ENCODE measurements at places on chromosomes 2 and 18.

DNA sequence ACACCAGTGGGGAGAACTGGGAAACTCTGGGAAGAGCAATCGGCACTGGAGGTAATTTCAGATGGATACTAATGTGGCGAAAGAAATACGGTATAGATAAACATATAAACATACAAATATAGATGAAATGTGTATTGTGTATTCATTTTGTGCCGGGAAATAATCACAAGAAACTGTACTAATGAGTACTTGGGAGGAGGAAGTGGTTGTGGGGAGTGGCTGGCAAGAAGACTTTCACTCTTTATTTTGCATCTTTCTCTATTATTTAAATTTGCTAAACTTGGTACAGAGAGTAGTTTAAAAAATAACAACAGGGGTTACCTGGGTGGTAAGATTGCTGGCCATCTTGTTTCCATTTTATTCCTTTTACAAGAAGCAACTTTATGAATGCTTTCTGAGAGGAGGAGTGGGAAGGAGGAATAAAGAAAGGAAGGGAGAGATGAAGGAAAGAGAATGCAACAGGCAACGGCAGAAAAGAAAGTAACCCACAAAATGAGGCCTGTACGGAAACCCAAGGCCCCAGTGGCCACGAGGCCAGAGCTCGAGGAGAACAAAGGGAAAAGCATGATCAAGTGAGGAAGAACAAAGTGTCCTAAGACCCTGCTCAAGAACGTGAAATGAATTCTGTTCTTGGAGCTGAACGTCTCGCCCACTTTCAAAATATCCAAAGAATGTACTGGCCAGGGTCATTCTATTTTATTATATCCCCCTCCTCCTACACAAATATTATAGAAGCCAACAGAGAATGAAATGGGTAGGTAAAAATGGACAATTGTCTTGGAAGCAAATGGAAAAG is 45.2 kb downstream of the FAM178B start:
- DNase-seq: peak; percentile 76

DNA sequence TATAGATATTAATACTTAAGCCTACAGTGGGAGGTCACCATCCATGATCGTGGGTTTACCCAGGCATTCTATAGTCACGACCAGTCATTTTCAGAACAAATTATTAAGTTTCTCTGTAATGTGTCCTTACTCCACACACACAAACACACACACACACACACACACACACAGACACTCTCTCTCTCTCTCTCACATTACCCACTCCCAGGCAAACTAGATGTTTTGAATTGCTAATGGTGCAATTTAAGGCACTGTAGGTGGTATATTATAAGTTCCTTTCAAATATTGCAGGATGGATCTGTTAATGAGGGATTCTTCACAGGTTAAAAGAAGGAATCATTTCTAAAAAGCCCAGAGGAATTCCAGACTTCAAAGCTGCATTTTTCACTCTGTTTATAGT is 657.8 kb downstream of the MBD2 start:
- no peak for DNase-seq

DNA sequence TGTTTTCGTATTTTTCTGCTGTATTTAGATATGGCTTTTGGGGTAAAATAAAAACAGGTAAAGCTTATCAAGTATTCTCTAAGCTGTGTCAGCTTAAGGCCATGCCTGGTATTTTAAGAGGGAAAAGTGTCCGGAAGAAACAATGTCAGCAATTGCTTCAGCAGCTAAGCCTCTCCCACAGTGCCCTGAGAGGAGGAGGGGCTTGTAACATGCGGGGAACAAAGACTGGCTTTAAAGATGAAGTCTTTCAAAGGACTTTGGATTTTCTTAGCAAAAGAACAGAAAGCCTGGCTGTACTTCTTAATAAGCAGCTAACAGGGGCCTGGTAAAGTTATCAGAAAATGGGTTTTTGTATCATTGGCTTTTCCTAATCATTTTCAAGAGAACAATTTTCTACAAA is 102.8 kb downstream of the PXDN start:
- no peak for DNase-seq

- DNase-seq: no peak
Observed at GRCh38 chr2:101420623-101421022, 33.3 kb upstream of the CREG2 start.

DNA sequence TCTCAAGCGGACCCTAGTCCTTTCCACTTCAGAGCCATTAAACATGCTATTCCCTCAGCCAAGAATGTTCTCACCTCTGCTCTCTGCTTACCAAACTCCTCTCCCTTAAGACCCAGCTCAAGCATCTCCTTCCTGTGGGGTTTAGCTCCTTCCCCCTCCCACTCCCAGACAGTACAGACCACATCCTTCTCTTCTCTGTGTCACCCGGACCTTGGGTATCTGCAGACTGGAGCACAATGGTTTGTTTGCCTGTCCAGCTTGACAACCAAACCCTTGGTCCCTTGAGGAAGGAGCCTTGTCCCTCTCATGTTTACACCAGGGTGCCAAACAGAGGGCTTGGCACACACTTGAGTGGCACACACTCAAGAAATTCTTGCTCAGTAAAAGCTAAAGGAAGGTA is 4.1 kb upstream of the CD8A start:
- DNase-seq: peak; percentile 47

GRCh38 chr2:96164459-96165184 is 19.4 kb upstream of the DUSP2 start:
- DNase-seq: no peak

DNA sequence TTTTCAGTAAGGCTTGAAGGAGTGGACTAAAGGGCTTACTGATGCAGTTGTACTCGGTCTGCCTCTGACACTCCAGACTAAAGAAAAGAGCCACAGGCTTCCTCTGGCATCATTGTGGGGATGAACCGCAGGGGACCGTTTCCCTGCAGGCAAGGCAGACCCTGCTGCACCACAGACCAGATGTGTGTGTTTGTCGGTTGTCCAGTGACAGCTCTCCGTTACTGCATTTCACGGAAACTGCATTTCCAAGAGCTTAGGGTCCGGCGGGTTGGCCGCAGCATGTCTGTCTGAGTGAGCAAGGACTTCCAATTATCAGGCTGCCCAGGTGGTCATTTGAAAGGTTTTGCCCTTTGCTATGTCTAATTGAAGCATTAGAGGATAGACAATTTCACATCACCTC is 98.1 kb downstream of the FAM210A start:
- DNase-seq: no peak

DNA sequence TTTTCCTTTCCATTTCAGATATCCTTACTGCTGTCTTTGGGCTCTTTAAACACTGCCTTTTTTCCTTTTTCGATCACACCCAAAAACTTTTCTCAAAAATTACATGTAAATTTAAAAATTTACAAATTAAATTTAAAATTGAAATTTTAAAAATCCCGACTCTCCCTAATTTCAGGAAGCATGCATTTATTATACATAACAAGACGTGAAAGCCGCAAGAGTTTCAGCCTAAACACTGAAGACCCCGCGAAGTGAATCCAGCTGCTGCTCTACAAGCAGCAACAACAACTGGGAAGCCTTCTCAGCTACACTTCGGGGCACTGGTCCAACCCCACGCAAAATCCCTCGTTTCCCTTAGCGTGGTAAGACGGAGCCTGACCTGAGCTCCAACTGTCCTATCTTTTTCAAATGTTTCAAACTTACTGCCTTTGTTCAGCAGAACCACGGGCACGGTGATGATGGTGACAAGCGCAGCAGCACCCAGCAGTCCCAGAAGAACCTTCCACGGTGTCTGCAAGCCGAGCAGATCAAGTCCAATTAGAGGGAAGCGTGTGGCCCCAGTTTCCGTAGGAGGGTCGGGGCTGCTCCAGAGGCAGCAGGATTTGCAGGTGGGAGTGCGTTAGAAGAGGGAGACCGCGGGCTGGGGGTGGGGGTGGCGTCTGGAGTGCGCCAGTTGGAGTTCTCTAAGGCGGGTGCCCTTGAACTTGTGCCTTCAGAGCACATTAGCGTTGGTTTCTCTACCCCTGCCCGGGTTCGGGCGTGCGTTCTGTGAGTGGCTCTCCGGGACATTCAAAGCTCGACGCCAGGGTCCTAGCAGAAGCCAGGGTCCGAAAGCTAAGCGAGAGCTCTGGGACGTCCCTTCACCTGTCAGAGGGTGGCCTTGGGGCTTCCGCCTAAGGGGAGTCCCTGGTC is 783 bp downstream of the DPP4 start:
- peak; percentile 54 for DNase-seq

- no peak for DNase-seq
Observed at GRCh38 chr2:168740360-168740759, 62.1 kb upstream of the NOSTRIN start.

- DNase-seq: no peak
Observed at GRCh38 chr2:236844711-236845110, 241.0 kb upstream of the COPS8 start.

GRCh38 chr2:230643576-230644291 is 68.9 kb upstream of the CAB39 start:
- DNase-seq: no peak

GRCh38 chr2:37767046-37767445 is 95.6 kb upstream of the CDC42EP3 start:
- DNase-seq: no peak

DNA sequence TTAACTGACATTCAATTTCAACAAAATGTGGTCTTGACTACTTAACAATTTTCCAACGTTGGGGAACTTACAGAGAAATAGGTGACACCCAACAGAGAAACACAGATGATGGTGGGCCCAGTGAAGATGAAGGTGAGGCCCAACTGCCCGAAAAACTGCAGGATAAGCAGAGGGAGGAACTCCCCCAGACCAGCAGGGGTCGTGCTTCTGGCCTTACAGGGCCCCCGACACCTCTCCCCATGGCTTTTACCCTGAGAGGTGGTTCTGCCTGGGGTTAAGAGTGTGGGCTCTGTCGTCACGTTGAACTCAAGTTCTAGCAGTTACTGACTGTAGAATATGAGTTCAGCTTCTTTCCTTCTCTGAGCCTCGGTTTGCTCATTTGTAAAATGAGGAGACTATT is 119.5 kb upstream of the SMIM21 start:
- no peak for DNase-seq

- no peak for DNase-seq
Observed at GRCh38 chr2:16655445-16655837, 10.2 kb downstream of the CYRIA start.

- DNase-seq: no peak
Observed at GRCh38 chr2:148218326-148219075, 197.6 kb downstream of the MBD5 start.
